GM23248 (cell line): ENCODE measurements at places on chromosomes 4 and X. TPM values are rescaled to one million over a fixed set of nuclear protein-coding genes. Genes with fewer than 3 reads are reported as not detected.

DNA sequence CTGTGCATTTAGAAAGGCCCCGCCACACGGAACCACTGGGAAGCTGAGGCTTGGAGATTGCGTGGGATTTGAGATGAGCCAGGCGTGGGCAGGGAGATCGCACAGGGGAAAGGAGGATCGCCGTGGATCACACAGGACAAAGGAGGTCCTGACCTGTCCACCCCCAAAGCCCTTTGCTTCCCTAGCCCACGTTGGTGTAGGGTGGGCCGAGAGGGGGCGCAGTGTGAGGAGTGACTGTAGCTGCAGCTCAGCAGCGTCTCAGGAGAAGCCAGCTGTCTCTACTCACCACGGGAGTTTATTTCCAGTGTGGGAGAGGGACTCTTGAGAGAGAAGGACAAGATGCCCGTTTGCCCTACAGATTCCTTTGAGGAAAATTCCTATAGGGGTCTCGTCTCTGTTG is 62.1 kb downstream of the TBL1X start:
- DNase-seq = no peak

Gene DRP2
- 0.18 and 0.21 TPM in 2 replicates for polyA plus RNA-seq

- peak; percentile 65 for DNase-seq
These were observed 210.4 kb downstream of the MID1IP1 start for GRCh38 chrX:39011454-39012221.

DNA sequence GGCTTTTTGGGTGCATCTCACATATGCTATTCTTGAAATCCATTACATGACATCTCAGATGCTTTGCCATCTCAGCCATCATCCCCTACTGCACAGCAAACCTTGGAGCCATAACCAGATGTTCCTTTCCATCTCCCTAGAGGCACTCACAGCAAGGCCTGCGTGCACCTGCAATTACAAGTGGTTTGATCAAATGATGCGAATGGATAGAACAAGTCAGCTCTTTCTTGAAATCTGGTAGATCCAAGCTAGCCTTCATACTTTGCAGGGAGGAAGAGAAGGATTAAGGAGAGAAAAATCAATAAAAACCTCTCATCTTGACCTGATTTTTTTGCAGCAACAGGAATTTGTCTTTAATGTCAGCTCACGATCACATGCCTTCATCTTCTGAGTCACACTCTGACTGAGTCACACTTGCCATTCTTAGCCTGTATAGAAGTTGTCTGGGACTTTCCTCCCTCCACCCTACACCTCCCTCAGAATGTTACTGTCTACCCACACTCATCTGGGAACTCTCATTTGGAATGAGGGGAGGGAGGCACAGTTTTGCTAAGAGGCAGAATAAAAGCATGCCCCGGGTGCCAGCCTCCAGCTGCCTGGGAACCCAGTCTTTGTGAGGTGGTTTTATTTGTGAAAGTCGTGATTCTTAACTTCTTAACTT is 11.9 kb upstream of the TRIML1 start:
- DNase-seq = peak; percentile 13

DNA sequence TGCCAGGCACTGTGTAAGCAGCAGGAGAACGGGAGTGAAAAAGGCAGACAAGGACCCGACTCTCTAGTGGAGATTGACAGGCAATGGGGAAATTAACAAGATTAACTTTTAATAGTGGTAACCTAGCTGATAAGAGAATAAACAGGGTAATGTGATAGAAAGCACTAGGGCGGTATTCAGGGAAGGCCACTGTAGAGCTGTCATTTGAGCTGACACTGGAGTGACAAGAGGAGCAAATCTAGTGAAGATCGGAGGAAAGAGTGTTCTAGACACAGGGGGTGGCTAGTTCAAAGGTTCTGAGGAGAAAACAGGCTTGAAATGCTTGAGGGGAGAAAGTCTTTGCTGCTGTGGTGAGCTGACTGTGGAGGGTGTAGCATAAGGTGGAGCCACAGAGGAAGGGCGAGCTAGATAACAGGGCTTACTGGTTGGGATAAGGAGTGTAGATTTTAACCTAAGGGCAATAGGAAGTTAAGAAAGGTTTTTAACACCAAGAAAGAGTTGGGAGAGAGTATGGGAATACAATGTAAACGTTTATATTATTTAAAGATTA is 122.8 kb downstream of the SLC10A7 start:
- no peak for DNase-seq

- no peak for DNase-seq
These were observed 10.9 kb downstream of the SMARCA1 start for GRCh38 chrX:129512409-129512808.

DNA sequence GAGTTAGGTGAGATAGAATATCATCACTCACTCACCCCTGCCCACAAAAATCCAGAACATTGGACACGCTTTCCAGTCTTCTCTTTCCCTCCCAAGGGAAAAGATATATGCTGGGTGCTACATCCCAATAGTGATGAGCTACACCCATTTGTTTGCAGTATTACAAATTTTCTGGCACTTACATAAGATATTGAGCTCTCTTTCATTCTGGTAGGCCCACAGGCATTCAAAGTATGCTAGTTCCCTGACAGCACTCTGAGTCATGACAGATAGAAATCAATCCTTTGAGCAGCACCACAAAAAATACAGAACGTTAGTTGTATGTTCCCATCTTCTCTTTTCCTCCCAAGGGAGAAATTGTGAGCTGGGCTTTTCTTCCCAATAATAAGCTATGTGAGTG is 477.6 kb upstream of the GRID2 start:
- no peak for DNase-seq

DNA sequence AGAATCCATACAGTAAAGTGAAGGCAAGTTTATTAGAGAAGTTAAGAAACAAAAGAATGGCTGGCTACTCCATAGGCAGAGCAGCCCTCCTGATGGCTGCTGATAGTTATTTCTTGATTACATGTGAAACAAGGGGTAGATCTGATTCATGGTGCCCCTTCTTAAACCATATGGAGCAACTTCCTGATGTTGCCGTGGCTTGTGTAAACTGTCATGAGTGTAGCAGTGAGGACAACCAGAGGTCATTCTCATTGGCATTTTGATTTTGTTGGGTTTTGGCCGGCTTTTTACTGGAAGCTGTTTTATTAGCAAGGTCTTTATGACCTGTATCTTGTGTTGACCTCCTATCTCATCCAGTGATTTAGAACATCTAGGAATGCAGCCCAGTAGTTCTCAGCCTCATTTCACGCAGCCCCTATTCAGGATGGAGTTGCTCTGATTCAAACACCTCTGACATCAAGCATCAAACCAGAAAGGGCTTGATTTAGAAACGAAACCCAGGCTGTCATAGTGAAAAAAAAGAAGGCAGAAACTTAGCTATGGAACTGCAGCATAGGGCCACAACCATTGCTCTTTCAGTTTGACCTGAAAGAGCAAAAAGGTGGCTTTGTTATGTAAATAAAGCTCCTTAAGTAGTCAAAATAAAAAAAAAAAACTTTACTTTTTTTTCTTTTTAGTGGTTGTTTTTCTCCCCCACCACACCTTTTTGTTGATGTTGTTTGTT is 37.8 kb downstream of the SPCS3 start:
- peak; percentile 4 for DNase-seq

- peak; percentile 2 for DNase-seq
These were observed 831.7 kb upstream of the POU3F4 start for GRCh38 chrX:82676386-82676785.

- DNase-seq = no peak
These were observed 58.4 kb downstream of the CFAP299 start for GRCh38 chr4:80393970-80394250.

Gene GPR173
- polyA plus RNA-seq = 0.09 and 0.24 TPM in 2 replicates

DNA sequence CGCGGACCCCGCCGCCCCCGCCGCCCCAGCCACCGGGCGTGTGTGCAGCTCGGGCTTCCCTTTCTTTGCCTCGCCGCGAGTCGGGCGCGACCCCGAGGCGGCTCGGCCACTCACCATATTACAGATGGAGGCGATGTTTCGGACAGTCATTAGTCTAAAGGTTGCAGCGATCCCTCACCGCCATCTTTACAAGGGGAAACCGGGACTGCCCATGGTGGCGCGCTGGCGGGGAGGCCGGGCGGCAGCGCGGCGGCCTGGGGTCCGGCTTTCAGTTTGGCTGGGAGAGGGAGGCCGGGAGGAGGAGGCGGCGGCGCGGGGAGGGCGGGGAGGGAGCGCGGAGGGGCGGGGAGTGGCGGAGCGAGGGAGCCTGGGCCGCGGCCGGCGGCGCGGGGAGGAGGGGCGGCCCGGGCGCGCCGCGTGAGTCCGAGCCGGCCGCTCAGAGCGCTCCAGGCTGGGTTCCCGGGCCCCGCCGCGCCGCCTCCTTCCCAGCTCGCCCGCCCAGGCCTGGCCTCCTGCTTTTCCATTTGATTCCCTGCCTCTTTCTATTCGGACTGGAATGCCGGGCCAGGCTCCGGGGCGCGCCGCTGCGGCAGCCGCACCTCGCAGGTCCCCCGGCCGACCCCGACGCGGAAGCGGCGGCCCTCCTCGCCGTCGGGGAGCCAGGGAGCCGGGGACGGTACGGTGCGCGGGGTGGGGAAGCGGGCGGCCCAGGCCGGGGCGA is at the start of gene USP46:
USP46 (minus strand) TSS at position 301 of the 721 bp plus-strand sequence; CDS start at position 150, 151 bp downstream.
- DNase-seq = peak; percentile 90

- DNase-seq = peak; percentile 47
These were observed 81.5 kb upstream of the MAPK10 start for GRCh38 chr4:86441175-86441936.

GRCh38 chr4:6177587-6178197 is 22.7 kb downstream of the JAKMIP1 start:
- DNase-seq = no peak

DNA sequence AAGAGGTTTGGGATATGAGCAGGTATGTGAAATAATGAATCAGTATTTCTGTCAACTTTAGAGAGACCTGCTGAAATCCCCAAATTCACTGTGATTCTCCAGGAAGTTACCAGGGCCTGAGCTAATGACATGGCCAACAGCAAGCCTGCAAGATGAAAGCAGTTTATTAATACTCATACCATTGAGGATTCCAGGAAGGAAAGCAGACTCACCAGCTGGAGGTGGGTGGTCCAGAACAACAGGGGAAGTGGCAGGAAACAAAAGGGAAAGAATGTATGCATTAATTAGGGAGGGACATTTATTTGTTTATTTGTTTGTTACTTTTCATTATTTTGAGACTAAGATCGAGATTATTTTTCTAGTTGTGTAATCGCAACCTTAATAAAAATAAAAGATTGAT is 196.6 kb upstream of the AGA start:
- DNase-seq = no peak

DNA sequence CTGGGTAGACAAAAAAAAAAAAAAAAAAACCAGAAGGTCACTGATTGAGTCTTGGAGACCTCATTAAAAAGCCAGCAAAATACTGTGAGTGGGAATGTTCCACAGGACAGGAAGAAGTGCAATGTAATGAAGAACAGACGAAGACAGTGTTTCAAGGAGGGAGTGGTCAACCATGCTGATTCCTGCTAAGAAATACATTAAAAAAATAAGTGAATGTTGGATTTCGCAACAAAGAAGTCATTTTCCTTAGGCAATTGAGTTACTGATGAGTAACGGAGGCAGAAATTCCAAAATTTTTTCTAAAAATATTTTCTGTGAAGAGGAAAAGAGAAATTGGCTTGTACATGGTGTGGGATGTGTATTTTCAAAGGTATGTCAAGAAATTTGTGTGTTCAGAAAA is 94.3 kb upstream of the FAM47B start:
- DNase-seq = peak; percentile 71

- DNase-seq = no peak
These were observed 839 bp downstream of the STK26 start for GRCh38 chrX:132023896-132024386.

- DNase-seq = peak; percentile 33
These were observed 10.0 kb upstream of the AP1S2 start for GRCh38 chrX:15864629-15865028.

- no peak for DNase-seq
These were observed 117.7 kb downstream of the ADAM29 start for GRCh38 chr4:175035905-175036304.

DNA sequence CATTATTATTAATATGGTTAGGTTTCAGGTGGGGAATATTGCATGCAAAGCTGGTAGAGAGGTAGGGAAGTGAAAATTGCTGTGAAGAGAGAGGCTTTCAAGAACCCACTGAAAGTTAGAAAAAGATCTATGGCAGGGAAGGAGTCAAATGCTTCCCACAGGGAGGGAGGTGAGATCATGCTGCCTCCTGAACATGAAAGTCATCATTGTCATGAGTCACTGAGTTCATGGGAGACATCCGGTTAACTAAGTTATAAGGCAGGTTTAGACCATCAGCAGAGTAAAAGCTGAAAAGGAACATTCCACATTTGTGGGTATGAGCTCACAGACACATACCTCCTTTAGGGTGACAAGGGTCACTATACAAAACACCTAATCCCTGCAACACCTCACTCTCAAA is 16.2 kb downstream of the GATB start:
- peak; percentile 93 for DNase-seq

Gene XK
- not detected in 2 replicates for polyA plus RNA-seq

- peak; percentile 76 for DNase-seq
These were observed 30.0 kb upstream of the ANXA5 start for GRCh38 chr4:121726642-121727268.

DNA sequence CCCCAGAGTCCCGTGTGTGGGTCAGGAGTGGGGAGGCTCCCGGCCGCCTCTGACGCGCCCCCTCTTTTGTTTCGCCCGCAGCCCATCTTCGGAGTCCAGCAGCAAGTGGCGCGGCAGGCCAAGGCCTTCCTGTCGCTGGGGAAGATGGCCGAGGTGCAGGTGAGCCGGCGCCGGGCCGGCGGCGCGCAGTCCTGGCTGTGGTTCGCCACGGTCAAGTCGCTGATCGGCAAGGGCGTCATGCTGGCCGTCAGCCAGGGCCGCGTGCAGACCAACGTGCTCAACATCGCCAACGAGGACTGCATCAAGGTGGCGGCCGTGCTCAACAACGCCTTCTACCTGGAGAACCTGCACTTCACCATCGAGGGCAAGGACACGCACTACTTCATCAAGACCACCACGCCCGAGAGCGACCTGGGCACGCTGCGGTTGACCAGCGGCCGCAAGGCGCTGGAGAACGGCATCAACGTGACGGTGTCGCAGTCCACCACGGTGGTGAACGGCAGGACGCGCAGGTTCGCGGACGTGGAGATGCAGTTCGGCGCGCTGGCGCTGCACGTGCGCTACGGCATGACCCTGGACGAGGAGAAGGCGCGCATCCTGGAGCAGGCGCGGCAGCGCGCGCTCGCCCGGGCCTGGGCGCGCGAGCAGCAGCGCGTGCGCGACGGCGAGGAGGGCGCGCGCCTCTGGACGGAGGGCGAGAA is 117.5 kb downstream of the DCTD start:
- no peak for DNase-seq
